Calu3 (cell line): ENCODE measurements at places on chromosomes 12 and 14. TPM values are rescaled to one million over a fixed set of nuclear protein-coding genes. Genes with fewer than 3 reads are reported as not detected.

The LRP1-AS gene
- not detected in 2 replicates for total RNA-seq

DNA sequence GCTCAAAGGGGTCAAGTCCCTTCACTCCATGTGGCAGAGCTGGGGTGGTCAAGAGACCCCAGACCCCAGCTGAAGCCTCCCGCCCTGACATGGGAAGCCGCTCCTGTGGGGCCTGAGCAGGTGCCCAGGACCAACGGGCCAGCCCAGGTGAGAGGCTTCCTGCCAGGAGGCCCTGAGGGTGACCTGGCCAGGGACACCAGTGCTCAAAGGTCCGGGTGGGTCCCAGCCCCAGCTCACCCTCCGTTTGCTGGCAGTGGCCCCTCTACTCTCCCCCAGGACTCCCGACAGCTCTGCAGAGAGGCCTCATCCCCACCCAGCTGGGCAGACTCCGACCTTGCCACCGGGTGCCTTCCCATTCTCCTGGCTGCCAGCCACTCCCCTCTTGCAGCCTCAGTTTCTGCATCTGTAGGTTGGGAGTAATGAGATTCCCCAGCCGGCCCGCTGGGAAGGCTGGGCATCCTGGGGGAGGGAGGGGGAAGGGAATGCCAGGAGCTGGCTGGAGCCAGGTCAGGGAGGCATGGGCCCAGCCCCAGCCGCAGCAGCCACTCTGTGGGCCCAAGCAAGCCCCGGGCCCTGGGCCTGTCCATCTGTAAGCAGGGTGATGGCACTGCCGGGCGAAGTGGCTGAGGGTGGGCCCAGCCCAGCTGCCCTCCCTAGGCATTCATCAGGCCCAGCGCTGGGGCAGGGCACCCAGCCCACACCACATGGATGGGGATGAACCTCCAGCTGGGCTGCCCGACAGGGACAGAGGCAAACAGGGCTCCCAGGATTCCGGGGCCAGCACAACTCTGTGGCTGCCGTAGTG lies 10.3 kb upstream of the INF2 start:
- H3K4me1 ChIP-seq: peaks cover 57% of the 10 kb centered on the region
- H3K27me3 ChIP-seq: no peaks in the 10 kb centered on the region
- peak overlapping the region; percentile 76 for H3K4me3 ChIP-seq
- peaks cover 45% of the 10 kb centered on the region for H3K36me3 ChIP-seq
- DNase-seq: no peak
- H3K27ac ChIP-seq: peak overlapping the region; percentile 90

DNA sequence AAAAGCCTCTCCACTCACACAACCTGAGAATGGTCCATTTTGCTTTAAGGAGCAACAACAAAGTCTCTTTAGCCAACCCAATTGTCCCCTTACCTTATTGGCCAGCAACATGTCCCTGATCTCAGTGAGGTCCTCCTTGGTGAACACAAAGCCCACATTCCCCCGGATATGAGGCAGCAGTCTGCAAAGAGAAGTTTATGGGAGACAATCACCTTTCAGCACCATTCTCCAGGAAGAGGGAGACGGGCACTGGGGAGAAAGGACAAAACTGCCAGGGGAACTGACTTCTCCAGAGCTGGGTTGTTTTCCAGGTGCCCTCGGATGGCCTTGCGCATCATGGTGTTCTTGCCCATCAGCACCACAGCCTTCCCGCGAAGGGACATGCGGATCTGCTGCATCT lies 1.9 kb downstream of the RPLP0 start:
- no peak for DNase-seq
- peaks cover 85% of the 10 kb centered on the region for H3K36me3 ChIP-seq
- H3K27ac ChIP-seq: peak overlapping the region; percentile 96
- H3K4me3 ChIP-seq: peak overlapping the region; percentile 85
- H3K27me3 ChIP-seq: no peaks in the 10 kb centered on the region
- H3K4me1 ChIP-seq: peaks cover 22% of the 10 kb centered on the region

GRCh38 chr14:72383865-72384264 lies 451.6 kb downstream of the RGS6 start:
- H3K4me3 ChIP-seq: no peak overlapping the region
- no peaks in the 10 kb centered on the region for H3K36me3 ChIP-seq
- no peak overlapping the region for H3K27ac ChIP-seq
- no peaks in the 10 kb centered on the region for H3K4me1 ChIP-seq

GRCh38 chr12:116538682-116539305 lies 20.4 kb upstream of the MAP1LC3B2 start:
- peaks cover 9% of the 10 kb centered on the region for H3K4me1 ChIP-seq
- H3K27me3 ChIP-seq: peaks cover 59% of the 10 kb centered on the region
- DNase-seq: no peak
- no peak overlapping the region for H3K27ac ChIP-seq
- H3K36me3 ChIP-seq: peaks cover 10% of the 10 kb centered on the region

GRCh38 chr12:4275016-4275869 lies 1.7 kb downstream of the CCND2 start:
- peak overlapping the region; percentile 83 for H3K4me3 ChIP-seq
- DNase-seq: no peak
- H3K27me3 ChIP-seq: peaks cover 96% of the 10 kb centered on the region
- peaks cover 26% of the 10 kb centered on the region for H3K4me1 ChIP-seq
